PC-9 (cell line): ENCODE measurements at places on chromosomes 1 and 21. TPM values are rescaled to one million over a fixed set of nuclear protein-coding genes. Genes with fewer than 3 reads are reported as not detected.

- no peaks in the 10 kb centered on the region; the same call in none of the 2 replicates for H3K27me3 ChIP-seq
- H3K27ac ChIP-seq = no peak overlapping the region
- no peak overlapping the region for H3K4me3 ChIP-seq
- no peak for DNase-seq
Observed at GRCh38 chr1:184187097-184187496, 135.6 kb downstream of the TSEN15 start.

- H3K4me1 ChIP-seq = no peaks in the 10 kb centered on the region
- no peak overlapping the region for H3K27ac ChIP-seq
- H3K36me3 ChIP-seq = no peaks in the 10 kb centered on the region
Observed at GRCh38 chr21:45103971-45104520, 29.7 kb downstream of the ADARB1 start.

DNA sequence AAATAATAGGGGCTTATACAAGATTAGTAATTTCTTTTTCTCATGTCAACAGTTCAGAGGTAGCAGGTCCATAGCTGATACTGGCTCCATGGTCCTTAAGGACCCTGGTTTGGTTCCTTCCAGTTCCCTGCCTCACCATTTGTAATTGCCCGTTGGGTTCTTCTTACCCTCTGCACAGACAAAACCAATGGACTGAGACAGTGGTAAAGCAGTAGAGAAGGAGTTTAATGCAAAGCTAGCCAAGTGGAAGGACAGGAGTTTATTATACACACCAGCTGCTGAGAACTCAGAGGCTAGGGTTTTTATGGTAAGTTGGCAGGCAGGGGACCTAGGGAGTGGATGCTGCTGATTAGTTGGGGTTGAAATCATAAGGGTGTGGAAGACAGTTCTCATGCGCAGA, 35.9 kb upstream of the AXDND1 start:
- no peaks in the 10 kb centered on the region for H3K27me3 ChIP-seq
- H3K4me1 ChIP-seq = no peaks in the 10 kb centered on the region
- no peaks in the 10 kb centered on the region for H3K36me3 ChIP-seq
- DNase-seq = no peak
- no peak overlapping the region for H3K4me3 ChIP-seq

DNA sequence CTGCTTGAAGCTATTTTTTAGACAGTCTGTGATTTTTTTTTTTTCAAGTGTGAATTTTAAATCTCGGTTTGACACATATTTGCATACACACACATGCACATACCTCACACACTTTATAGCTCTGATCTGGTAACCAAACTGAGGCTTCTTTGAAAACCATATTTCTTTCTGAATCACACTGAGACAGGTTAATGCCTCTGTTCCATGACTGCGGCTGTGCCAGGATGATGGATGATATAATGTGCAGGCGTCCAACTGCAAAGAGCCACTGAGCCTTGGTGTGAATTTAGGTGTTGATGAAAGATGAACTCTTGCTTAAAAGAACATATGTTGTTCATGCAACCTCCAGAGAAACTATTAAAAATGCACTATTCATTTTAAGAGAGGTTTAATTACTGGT, 504.0 kb upstream of the OLFM3 start:
- no peak for DNase-seq
- H3K36me3 ChIP-seq = no peaks in the 10 kb centered on the region
- H3K4me1 ChIP-seq = no peaks in the 10 kb centered on the region
- no peak overlapping the region for H3K4me3 ChIP-seq
- H3K27me3 ChIP-seq = no peaks in the 10 kb centered on the region

DNA sequence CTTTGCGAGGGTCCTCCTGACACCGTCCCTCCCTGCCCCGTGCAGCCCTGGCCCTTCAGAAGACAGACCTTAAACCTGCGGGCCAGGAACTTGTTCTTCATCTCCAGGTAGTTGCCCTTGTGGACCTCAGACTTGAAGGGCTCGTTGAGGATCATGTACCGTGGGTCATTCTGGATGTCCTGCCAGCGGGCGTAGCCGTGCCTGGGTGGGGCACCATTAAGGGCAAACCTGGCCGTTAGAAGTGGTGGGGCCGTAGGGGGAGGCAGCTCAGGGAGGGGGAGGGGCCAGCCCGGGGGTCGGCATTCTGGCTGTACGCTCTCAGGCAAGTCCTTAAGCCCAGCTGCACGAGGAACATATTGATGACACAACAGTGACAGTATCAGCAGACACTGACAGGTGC, 64.6 kb downstream of the KCNAB2 start:
- H3K27me3 ChIP-seq = 0 out of 2 replicates have a peak, but pooled peaks cover 6% of the 10 kb centered on the region
- no peaks in the 10 kb centered on the region for H3K4me1 ChIP-seq
- DNase-seq = no peak
- H3K4me3 ChIP-seq = no peak overlapping the region

GRCh38 chr1:19747761-19748160, 52.0 kb downstream of the TMCO4 start:
- no peaks in the 10 kb centered on the region for H3K36me3 ChIP-seq
- DNase-seq = no peak
- no peaks in the 10 kb centered on the region for H3K27me3 ChIP-seq
- no peaks in the 10 kb centered on the region for H3K4me1 ChIP-seq
- H3K4me3 ChIP-seq = no peak overlapping the region
- H3K27ac ChIP-seq = no peak overlapping the region

DNA sequence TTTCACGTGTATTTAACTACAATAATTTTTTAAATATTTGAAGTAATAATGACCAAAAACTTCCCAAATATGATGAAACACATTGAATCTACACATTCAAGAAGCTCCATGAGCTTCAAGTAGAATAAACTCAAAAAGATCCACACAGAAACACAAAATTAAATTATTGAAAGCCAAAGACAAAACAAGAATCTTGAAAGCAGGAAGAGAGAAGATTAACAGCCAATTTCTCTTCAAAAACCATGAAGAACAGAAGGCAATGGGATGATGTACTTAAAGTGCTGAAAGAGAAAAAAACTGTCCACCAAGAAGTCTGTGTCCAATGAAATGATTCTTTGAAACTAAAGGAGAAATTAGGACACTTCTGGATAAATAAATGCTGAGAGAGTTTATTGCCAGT, 5.1 kb upstream of the KRTAP10-10 start:
- H3K27ac ChIP-seq = no peak overlapping the region
- H3K27me3 ChIP-seq = peaks cover 47% of the 10 kb centered on the region
- no peaks in the 10 kb centered on the region for H3K36me3 ChIP-seq
- DNase-seq = no peak

DNA sequence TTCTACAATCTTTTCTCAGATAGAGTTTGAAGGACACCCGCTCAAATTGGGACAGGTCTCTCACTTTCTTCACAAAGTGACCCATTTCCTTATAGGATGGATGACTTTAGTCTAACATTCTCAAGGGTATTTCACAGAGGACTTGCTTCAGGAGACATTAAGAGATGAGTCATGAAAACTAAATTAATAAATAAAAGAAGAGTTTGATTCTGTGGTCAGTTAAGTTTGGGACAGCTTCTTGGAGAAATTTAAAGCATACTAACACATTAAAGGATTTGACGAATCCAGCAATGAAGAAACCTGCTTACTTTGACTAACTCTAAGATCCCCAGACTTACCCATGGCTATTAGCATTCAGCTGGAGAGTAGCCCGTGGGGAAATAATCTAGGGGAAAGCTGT, 95.6 kb upstream of the RAB3GAP2 start:
- no peaks in the 10 kb centered on the region for H3K36me3 ChIP-seq
- peaks cover 54% of the 10 kb centered on the region for H3K4me1 ChIP-seq
- H3K27ac ChIP-seq = peak overlapping the region; percentile 94
- peak; percentile 48 for DNase-seq

- no peak overlapping the region for H3K27ac ChIP-seq
- DNase-seq = no peak
- H3K4me3 ChIP-seq = no peak overlapping the region
Observed at GRCh38 chr1:240190881-240191401, 99.3 kb downstream of the FMN2 start.

DNA sequence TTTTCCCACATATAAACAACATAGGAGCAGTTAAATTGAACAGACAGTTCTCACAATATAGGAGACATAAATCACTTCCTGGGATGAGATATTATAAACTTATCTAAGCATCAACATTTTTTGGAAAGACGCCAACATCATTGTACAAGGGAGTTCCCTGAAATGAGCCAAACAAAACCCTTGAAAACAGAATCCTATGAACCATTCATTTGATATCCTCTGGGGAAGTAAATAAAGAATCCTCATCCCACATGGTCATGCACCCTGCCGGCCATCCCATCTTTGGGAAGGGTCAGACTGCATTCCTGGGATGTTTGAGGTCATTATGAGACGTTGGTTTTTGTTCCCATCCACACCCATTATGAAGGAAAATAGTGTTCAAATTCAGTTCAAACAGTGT, 111.8 kb upstream of the USP25 start:
- DNase-seq = peak; percentile 61
- no peaks in the 10 kb centered on the region for H3K36me3 ChIP-seq
- H3K27ac ChIP-seq = peak overlapping the region; percentile 52

DNA sequence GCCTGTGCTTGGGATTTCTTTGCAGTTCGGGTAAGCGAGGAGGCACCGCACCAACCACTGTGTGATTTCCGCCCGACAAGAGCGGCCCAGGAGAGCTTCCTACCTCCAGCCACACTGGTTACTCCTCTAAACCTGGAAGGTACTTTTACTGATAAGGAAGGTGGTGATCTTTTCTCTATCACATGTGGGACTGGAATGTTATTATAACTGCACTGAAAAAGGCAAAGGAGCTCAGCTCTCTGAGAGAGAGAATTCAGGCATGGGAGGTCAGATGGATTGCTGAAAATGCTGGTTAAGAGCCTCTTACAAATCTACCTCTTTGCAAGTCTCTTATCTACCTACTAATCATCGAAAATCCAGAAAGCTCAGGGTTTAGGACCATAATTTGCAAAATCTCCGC, 7.7 kb upstream of the KCNE1 start:
- no peaks in the 10 kb centered on the region for H3K4me1 ChIP-seq
- no peak overlapping the region for H3K4me3 ChIP-seq
- H3K27me3 ChIP-seq = no peaks in the 10 kb centered on the region

GRCh38 chr1:99445071-99445470, 180.8 kb downstream of the PLPPR4 start:
- H3K27ac ChIP-seq = no peak overlapping the region
- H3K27me3 ChIP-seq = no peaks in the 10 kb centered on the region
- DNase-seq = no peak
- H3K4me3 ChIP-seq = no peak overlapping the region

DNA sequence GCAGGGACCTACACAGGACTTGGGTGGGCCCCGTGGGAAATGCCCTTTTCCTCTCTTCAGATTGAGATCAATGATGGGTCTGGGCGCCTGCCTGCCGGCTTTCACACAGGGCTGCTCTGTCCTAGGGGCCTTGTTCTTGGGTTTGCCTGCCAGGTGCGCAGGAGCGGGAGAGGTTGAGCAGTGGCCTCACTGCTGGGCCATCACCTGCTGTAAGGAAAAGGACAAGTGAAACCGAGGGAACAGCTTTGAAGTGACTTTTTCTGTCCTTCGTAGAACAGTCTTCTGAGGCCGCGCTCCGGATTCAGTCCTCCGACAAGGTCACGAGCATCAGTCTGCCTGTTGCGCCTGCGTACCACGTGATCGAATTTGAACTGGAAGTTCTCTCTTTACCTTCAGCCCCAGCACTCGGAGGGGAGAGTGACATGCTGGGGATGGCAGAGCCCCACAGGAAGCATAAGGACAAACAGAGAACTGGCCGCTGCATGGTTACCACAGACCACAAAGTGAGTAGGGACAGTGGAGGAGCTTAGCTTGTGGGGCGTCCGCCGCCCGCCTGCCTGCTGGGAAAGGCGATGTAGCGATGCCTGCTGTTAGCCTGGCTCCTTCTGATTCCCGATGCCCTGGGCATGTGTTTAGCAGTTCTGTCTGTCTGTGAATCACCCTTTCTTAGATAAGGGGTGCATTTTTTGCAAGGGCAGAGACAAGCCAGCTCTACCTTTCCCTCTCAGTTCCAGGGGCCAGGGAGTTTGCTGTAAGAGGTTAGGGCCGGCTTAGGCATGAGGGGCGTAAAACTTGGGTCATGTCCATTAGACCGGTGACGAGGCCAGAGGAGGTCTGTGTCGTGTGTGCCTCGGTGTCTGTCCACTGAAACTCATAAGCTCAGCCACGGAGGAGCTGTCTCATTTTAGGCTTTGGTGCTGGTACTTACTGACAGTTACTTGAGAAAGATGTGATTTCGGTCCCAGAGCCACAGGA, 19.5 kb upstream of the PWP2 start:
- no peak overlapping the region for H3K4me3 ChIP-seq
- H3K4me1 ChIP-seq = peaks cover 14% of the 10 kb centered on the region
- no peak overlapping the region for H3K27ac ChIP-seq
- DNase-seq = no peak
- H3K27me3 ChIP-seq = no peaks in the 10 kb centered on the region

GRCh38 chr1:168498956-168499687, 44.7 kb downstream of the XCL2 start:
- no peak overlapping the region for H3K4me3 ChIP-seq
- peak overlapping the region; percentile 52 for H3K27ac ChIP-seq
- DNase-seq = peak; percentile 42
- H3K27me3 ChIP-seq = no peaks in the 10 kb centered on the region

GRCh38 chr1:195715652-195716051, 892.6 kb downstream of the KCNT2 start:
- H3K4me1 ChIP-seq = no peaks in the 10 kb centered on the region
- no peaks in the 10 kb centered on the region for H3K27me3 ChIP-seq
- no peak overlapping the region for H3K27ac ChIP-seq
- no peaks in the 10 kb centered on the region for H3K36me3 ChIP-seq
- no peak for DNase-seq
- no peak overlapping the region for H3K4me3 ChIP-seq

DNA sequence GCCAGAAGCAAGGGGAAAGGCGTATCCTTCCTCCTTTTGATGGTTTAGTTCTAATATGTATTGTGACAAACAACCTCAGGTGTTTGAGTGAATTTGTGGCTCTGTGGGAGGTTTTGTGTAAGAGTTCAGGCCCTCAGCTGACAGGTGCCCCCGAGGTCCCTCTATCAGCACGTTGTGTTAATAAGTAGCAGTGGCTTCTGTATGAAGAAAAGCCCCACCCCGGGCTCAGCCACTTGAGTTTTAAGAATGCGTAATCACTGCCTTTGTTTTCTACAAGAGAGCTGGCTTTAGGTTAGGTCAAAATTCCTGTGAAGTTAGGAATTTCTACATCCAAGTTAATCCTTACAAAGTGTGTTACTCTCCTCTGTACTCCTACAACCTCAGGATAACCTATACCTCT, 92.4 kb upstream of the PGBD5 start:
- H3K36me3 ChIP-seq = no peaks in the 10 kb centered on the region
- H3K4me3 ChIP-seq = no peak overlapping the region
- H3K27me3 ChIP-seq = peaks cover 89% of the 10 kb centered on the region
- DNase-seq = no peak
- no peak overlapping the region for H3K27ac ChIP-seq

AMPD1 gene
- total RNA-seq = not detected in 2 replicates

EGLN1 gene
- 10.9 and 18.8 TPM in 2 replicates for total RNA-seq

TCHHL1 gene
- not detected in 2 replicates for total RNA-seq

PROX1 gene
- not detected in 2 replicates for total RNA-seq

OR2T6 gene
- total RNA-seq = not detected in 2 replicates

GJA8 gene
- not detected in 2 replicates for total RNA-seq

LINGO4 gene
- total RNA-seq = not detected in 2 replicates

HHIPL2 gene
- total RNA-seq = 14.0 and 18.7 TPM in 2 replicates

CFAP107 gene
- total RNA-seq = not detected in 2 replicates

OR10J5 gene
- not detected in 2 replicates for total RNA-seq

SCP2 gene
- total RNA-seq = 87.8 and 95.8 TPM in 2 replicates

ESRRG gene
- total RNA-seq = not detected in 2 replicates

AMIGO1 gene
- 4.1 and 4.2 TPM in 2 replicates for total RNA-seq
